ENCODE measurements at places on chromosomes 3 and 15.

DNA sequence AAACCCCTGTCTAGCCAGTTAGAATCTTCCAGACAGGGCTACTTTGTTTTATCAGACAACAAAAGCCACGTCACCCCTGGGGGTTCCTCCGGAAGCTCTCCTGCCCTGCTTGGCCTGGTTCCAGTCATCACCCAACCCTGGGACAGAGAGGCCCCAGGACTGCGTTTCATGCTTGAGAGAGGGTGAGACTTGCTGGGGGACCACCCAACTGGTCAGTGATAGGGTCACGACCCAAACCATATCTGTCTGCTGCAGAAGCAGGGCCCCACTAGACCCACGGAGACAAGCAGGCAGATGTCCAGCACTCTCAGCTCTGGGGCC is 1.2 kb downstream of the NT5DC2 start:
- no peak for DNase-seq

DNA sequence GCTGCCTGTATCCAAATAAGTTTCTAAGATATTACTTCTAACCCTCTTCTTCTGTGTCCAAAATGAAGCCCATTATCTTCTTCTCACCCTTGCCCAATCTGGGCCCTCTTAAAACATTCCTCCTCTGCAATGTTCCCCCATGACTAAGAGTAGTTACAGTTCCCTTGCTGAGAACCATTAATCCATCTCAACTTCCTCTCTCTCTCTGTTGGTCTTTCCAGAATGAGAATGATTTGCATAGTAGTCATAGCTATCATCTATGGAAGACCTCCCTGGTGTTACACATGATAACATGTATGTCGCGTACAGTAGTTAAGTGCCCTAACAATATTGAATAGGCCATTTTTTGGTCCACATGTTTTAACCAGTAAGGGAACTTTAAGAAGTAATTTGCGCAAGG is 177.9 kb downstream of the ANXA2 start:
- no peak for DNase-seq

GRCh38 chr3:183151821-183152351 is 10.6 kb downstream of the LAMP3 start:
- DNase-seq: peak; percentile 93

- DNase-seq: no peak
Observed at GRCh38 chr15:59333401-59334075, 39.1 kb downstream of the MYO1E start.

Data from DMS79 (cell line).